ENCODE measurements at places on chromosomes 1 and 21. TPM values are rescaled to one million over a fixed set of nuclear protein-coding genes. Genes with fewer than 3 reads are reported as not detected.

The CFAP45 gene
- 0.27 TPM for total RNA-seq

GRCh38 chr1:155304558-155305063 is 3.4 kb upstream of the PKLR start:
- no peak for DNase-seq

GRCh38 chr1:67214420-67215174 is 48.3 kb downstream of the IL23R start:
- DNase-seq, result peak; percentile 29

GRCh38 chr1:183983371-183984105 is 54.0 kb downstream of the COLGALT2 start:
- no peak for DNase-seq

DNA sequence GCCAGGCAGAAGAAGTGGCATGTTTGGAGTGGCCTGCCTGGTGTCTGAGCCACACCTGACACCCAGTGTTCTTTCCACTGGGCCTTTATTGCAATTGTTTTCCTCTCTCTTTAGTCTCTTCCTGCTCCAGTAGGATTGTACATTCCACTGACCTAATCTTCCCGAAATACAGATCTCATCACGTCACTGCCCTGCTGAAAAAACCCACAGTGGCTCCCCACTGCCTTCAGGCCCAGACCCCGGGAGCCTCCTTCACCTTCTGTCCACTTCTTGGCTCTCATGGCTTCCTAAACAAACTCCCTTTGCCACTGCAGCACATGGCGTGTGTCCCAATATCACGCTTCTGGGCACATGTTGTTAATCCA is 25.3 kb upstream of the ATP5PO start:
- DNase-seq, result no peak

DNA sequence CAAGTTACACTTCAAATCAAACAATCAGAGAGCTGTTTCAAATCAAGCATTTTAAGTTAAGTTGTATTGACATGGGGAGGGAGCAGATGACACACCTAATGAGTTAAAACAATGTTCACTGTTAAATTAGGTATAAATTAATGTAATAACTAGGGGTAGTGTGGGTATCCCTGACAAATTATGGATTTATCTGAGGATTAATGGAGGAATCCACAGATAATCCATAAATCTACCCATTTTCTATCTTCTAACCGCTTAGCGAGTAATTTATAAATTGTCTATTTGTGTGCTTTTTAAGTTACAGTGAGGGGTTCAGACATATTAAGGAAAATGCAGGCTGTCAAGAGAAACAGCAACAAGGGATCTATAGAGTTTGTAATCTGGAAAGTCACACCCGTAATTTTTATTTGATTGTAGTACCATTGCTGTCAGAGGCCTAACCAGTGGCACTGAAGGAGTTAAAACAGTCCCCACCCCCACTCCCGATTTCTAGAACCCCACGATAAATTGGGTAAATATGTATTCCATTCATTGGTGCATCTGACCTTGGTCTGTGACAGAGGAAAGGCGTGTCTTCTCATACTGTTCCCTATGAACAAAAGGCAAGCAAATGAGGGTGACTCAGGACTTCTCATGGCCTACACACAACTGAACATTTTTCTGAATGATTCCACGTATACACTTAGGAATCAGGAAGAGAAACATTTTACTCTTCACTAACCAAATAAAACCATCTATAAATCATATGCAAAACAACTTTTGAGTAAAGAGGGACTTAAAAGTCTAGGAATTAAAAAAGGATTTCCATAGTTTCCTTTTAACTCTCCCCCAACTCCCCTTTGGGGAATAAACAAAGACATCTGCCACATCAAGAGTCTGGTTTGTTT is 7.4 kb downstream of the IRF2BP2 start:
- no peak for DNase-seq

DNA sequence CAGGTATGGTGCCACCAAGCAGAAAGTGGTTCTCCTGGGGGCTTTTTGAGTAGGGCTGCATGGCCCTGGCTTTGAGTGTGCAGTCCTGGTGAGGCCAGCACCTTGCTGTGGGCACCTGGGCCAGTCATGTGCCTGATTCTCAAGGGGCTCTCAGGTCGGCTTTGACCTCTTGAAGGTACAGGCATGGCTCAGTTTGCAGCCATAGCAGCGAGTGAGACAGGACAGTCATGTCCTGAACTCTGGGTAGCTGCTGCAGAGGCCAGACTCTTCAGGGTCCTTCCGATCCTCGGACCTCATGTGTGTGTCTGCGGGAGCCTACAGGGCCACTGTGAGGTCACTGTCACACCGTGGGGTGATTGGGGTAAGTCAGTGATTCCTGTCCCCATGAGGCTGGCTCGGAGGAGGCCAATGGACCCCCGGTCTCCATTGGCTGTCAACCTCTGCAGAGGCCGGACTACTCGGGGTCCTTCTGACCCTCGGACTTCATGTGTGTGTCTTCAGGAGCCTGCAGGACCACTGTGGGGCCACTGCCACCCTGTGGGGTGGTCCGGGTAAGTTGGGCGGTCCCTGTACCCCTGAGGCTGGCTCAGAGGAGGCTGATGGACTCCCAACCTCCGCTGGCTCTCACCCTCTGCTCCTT is 95.2 kb upstream of the C1orf174 start:
- DNase-seq, result no peak

DNA sequence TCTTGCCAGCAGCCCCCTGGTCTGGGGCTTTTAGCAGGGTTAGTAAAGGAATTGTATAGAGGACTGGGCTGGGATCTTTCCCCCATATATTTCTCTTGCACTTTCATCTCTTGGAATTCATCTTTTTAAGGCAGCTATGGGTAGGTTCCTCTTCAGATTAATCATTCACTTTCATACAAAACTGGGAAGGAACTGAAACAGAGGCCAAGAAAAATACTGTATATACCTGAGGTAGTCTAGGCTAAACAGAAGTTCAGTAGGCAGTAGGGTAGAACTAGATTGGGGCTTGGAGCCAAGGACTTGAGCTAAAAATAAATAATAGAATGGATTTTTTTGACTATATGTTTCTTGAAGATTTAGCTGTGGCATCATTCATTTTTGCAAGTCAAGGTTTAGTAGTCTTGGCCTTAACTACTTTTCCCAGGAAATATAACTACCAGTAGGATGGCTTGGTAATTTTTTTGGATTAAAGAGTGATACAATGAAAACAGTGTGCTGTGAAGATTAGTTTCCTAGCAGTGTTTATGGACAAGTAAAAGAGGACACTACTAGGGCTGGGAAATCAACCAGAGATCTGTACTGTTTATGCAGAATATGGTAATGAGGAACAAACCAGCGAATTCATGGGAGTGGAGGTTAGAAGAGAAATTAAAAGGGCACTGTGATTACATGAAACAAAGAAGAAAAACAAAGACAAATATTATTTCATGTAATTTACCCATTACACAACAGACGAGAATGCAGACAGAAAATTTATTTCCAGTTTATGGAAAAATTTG is 50.9 kb upstream of the PTGS2 start:
- no peak for DNase-seq

- DNase-seq, result no peak
Measured at GRCh38 chr1:115227346-115228082, 110.5 kb downstream of the NGF start.

DNA sequence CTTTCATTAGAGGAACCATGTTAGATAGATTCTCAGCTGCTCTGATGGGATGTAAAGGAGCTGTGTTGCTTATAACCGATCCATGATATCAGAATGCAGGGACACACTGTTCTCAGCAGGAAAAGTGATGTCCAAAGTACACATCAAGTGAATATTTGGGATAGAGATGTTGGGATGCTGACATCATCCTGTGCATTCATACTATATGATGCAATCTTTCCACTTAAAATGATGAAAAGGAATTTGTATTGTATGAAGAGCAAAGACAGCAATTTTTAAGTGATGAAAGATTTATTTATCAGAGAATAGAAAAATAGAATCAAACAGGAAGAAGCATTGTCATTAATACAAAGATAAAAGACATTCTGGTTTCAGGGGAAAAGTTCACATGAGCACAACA is 110.1 kb downstream of the ERG start:
- DNase-seq, result no peak

The KCNJ6 gene
- total RNA-seq, result 0.35 TPM

The LEFTY2 gene
- 15.5 TPM for total RNA-seq

DNA sequence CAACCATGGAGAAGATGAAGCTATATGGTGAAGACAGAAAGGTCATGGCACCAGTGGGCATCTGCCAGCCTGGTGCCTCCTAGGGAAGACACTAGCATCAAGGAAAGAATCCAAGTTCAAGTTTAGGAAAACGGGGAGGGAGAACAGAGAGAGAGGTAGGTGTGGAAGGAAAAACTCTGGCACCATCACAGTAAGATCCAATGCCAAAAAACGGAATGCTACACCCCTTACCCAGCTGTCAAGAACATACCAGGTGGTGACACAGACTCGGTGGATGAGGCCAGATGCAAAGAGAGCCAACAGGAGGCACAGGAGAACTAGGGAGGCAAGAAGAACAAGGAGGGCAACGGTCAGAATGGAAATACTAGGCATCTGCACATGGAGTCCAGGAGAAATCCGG is 3.6 kb downstream of the KRTCAP2 start:
- no peak for DNase-seq

GRCh38 chr1:6260961-6261614 is at the start of gene GPR153:
Gene GPR153 (minus strand): TSS chr1:6261098. CDS start chr1:6254905, 6,193 bp downstream.
- no peak for DNase-seq

DNA sequence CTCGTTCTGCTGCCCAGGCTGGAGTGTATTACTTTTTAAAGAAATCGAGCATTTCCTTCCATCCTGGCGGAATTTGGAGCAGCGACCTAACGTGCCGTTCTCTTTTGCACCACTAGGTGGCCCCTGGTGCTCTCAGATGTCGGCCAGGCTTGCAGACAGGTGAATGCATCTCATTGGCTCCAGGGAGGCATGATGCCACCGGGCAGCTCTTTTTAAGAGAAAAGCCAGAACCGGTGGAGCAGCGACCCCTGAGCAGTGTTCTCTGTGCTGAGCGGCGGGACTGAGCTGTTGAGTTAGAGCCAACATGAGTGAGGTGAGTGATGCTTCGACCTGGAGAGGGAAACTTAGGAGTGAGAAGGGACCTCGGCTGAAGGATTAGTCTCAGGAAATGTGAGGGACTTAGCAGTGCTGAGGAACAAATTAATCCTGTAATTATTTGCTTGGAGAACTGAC is at the start of gene PCP4:
Gene PCP4 (plus strand): TSS at position 241 of the 453 bp plus-strand sequence. CDS start 64 bp downstream, at position 305.
- peak; percentile 87 for DNase-seq

GRCh38 chr1:191969290-191969689 is 189.0 kb upstream of the RGS18 start:
- no peak for DNase-seq

The ADGRB2 gene
- 30.1 TPM for total RNA-seq

Data from WTC11 (cell line).